ENCODE measurements at places on chromosomes 1 and 21.

DNA sequence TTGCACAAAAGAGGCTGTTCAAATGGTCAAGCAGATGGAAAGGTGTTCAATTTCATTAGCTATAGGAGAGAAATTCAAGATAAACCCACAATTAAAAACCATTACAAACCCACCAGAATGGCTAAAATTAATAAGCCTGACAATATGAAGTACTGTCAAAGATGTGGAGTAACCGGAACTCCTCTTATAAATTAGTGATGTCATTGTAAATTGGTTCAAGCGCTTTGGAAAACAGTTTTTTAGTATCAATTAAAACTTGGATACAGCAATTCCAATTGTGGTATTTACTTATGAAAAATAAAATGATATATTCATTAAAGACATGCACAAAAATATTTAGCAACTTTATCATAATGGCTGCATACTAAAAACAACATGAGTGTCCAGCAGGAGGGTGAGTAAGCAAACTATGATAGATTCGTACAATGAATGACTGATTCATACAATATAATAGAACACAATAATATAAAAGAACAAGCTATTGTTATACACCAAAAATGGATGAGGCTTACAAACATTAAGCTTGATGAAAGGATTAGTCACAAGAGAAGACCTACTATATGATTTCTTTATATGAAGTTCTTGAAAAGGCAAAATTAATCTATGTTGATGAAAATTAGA, 38.4 kb upstream of the FGGY start:
- DNase-seq = no peak

DNA sequence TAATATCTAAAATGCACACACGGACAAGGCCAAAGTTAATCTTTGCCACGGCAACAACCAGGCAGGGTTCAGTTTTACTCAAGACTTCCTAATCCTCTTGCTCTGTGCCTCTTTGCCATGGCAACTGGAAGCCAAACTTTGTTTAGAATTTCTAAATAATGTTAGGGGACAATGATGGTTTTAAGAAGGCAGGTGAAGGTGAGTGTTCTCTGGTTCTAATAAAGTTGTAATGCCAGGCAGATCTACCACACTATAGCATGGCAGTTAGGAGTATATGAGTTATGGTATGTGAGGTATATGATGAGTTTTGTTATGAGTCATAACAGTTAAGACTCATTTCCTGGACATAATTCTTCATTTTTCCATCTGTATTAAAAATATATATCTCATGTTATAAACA, 2.7 kb downstream of the PTPRC start:
- DNase-seq = no peak

GRCh38 chr1:43722810-43723209, 15.5 kb downstream of the ST3GAL3 start:
- no peak for DNase-seq

DNA sequence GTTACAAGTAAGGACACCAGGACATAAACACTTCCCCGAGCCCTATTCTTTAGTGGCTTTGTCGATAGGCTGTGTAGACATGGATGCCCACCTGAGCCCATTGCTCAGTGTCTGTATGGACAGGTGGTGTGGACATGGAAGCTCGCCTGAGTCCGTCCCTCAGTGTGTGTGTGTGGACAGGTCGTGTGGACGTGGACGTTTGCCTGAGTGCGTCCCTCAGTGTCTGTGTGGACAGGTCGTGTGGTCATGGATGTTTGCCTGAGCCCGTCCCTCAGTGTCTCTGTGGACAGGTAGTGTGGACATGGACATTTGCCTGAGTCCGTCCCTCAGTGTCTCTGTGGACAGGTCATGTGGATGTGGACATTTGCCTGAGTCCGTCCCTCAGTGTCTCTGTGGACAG, 38.7 kb upstream of the COL6A2 start:
- no peak for DNase-seq

DNA sequence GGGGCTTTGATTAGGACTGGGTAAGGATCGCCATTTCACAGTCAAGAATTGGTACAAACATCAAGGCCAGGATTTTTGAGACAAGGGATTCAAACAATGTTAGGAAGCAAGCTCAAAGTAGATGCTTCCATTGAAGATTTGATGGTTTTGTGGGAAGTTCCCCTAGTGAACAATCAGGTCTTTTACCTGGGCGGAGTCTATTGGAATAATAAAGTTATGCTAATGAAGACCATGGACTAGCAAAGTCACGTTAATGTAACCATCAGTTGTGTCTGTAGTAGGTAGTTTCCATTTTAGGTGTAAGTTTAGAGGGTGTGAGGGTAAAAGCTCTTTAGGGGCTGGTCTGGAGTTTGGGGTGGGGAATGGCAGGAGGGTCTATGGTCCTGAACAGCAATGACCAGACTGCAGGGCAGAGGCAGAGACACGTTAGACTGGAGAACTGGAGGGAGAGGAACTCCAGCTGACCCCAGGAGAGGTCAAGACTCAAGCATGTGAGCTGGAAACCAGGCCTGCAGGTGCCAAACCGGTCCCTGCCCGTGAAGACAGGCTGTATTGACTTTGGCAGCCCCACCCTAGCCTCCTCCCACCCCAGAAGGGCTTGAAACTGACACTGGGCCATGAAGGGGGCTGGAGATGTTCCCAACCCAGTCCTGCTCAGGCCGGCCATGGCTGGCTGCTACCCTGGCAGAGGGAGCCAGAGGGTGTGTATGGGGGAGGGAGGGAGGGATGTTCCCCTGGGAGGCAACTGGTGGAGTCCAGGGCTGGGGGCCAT, 36.0 kb upstream of the GPR37L1 start:
- DNase-seq = no peak

- DNase-seq = no peak
Measured at GRCh38 chr1:226302731-226303130, 6.2 kb downstream of the LIN9 start.

DNA sequence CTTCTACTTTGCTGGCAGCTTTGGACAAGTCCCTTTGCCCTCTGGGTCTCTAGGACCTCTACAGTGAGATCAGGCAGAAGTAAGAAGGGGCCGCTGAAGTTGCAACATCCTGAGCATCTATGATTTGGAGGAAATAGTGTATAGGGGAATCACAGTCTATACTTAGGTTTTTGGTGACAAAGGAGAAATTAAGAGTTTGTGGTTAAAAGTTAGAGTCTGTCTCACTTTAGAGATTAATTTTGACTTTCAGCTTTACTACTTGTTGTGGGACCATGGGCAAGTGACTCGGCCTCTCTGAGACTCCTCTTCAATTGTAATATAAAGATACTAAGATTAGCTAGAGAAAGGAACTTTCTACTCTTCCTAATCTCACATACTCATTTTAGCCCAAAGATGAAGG, 33.1 kb upstream of the LMX1A start:
- no peak for DNase-seq

GRCh38 chr1:163799190-163799805, 477.5 kb downstream of the NUF2 start:
- no peak for DNase-seq

DNA sequence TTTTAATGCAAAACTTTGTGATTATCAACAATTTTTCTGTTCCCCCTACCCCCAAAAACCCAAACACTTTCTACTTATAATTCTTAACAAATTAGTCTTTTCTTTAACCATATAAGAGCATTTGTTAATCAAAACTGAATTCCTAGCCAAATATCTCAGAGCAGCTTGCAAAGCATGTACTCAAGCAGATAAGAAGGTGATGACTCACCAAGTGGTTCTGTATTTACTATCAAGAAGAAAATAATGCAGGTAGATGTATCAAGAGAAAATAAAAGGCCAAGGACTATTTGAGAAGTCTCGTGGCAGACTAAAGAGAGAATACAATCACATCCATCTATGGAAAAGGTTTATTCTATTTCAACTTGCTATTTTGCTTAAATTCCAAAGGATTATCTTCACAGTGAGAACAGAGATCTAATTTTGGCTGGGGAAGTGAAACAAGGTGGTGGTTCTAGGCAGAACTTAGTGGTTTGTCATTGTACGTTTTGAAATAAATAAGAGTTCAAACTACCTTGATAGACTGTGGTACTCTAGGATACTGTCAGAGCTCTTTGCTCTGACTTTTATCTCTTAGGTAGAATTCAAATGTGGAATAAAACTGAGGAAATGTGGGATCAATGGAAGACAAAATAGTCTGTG, 94.7 kb upstream of the NRIP1 start:
- no peak for DNase-seq

DNA sequence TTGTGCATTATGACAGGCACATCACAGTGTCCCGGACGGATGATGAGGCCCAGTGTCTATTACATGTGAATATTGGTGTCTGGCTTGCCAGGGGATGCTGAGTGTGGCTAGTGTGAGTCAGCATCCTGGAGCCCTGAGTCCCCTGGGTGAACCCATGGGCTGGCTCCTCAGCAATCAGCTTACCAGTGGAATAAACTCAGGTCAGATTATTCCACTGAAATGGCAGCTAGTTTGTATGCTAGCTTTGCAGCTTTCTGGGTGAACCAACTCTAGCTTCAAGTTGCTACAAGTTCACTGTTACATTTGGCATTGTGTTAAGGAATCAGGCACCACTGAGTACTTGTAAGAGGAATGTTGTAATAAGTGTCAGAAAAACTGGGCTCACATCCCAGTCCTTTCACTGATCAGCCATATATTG, 23.9 kb upstream of the RPTN start:
- DNase-seq = no peak

DNA sequence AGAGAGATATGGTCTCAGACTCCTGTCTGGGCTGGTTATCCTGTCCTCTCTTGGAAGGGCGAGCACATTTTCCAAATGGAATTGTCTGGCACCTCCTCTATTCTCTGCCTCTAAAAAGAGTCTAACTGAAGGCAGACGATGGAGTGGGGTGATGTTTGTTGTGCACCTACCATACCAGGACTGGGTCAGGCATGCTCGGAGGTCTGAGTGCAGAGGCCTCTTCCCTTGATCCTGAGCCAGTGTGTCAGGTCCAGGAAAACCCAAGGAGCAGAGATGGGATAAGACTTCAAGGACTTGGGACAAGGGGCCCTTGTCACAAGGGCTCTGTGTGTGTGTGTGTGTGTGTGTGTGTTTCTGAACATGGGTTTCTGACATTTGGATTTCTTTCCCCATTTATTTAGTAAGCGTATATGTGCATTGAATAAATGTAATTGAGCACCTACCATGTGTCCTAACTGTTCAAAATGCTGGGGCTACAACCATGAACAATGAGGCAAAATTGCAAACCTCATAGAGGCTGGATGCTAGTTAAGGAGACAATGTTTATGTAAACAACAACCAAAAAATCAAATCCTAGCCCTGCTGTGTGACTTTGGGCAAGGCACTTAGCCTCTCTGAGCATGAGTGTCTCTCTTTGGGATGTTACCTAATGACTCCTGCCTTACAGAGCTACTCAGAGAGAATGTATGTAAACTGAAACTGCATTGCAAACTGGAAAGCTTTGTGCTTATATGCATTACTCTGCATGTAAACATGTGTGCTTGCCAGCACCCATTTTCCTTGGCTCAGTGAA, 276.3 kb downstream of the FOXD2 start:
- DNase-seq = no peak

DNA sequence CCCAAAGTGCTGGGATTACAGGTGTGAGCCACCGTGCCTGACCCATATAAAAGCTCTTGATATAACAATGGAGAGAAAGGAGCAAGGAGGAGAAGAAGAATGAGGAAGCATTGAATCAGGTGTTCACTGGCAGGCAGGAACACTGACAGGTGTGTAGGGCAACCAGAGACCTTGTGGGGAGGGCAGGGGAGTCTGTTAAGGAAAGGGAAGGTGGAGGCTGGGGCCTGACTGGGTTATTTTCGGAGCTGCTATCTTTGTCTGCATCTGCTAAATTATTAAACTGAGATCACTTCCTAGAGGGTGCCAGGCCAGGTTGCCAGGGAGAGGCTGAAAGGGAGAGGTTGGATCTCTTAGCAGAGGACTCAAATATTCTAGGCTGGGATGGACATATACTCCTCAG, 6.8 kb upstream of the TRNP1 start:
- DNase-seq = no peak

- DNase-seq = no peak
Measured at GRCh38 chr1:53462769-53463501, 3.7 kb downstream of the DMRTB1 start.

- no peak for DNase-seq
Measured at GRCh38 chr1:212825798-212826452, 21.5 kb downstream of the SPATA45 start.

- no peak for DNase-seq
Measured at GRCh38 chr1:203086992-203087763, 1.4 kb upstream of the MYOG start.

DNA sequence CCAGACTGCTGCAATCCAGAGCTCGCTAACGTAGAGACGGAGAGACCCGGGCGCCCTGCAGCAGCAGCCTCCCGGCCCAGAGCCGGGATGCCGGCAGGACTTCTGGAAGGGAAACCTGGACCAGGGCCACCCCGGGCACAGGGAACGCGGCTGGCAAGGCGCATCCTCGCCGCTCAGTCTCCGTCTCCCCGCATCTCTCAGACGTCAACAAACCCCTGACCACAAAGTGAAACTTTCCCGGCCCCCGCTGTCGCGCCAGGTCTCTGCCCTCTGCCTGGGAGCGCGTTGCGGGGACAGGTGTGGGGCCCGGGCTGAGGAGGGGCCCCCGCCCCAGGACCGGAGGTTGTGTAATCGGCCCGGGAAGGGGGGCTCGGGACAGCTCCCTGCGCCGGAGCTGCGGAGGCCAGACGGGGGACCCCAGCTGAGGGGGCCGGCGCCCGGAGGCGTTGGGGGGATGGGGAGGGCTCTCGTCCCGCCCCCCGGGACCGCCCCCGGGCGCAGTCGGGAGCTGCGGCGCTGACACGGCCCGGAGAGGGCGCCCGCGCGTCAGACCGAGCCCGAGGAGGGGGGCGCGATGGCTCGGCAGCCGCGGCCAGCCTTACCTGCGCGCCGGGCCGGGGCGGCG, 116.6 kb upstream of the HIVEP3 start:
- DNase-seq = no peak

DNA sequence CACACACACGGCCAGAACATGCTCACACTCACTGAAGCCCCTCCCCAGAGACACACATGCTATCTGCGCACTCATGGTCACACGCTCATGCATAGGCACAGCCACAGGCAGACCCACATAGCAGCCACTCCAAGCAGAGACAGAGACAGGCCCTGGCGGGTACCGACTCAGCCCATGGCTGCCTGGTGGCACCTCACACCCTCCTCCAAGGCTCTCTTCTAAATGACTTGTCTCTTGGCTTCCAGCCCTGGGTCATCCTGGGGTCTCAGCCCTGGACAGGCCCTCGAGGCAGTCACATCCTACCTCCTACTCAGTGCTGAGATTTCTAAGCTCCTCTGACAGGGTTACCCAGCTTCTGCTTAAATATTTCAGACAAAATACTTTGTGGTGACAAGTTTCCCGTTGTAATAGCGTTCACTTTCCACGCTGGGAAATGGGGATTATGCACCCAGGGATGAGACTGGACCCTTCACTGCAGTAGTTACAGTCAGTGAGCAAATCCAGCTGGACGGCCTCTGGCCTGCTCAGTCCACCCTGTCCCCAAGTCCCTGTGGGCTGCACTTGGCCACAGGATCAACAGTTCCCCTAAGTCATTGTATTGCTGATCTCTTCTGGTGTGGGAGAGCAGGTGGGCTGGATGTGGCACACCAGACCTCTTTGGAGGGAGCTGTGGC, 2.9 kb upstream of the NFASC start:
- no peak for DNase-seq

GRCh38 chr1:201584471-201585092, 45.7 kb downstream of the NAV1 start:
- DNase-seq = no peak

Data from iPS DF 6.9 (cell line).